Omental fat pad (tissue), 4 donors: ENCODE measurements at places on chromosomes 7 and 10. TPM values are rescaled to one million over a fixed set of nuclear protein-coding genes. Genes with fewer than 3 reads are reported as not detected.

Gene TCAF2
- 1.9 TPM for total RNA-seq

Gene IL15RA
- 33.3 TPM for total RNA-seq

Gene RNF148
- total RNA-seq: 3.5 TPM

DNA sequence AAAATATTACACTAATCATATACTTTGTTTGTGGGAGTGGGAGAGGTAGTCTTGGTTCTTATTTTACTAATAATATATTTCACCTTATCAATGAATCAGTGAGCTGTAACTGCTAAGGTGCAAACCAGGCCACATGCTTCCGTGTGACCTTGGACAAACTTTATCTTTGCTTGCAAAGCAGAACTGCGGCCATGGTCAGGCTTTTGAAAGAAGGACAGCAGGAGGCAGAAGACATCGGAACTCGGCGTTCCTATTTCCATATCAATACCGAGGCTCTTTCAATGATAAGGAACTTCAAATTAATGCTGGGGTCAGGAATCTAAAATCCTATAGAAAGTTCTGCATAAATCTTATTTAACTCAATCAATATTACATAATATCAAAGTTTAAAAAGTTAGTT, 491.9 kb upstream of the PFKP start:
- no peak for DNase-seq

DNA sequence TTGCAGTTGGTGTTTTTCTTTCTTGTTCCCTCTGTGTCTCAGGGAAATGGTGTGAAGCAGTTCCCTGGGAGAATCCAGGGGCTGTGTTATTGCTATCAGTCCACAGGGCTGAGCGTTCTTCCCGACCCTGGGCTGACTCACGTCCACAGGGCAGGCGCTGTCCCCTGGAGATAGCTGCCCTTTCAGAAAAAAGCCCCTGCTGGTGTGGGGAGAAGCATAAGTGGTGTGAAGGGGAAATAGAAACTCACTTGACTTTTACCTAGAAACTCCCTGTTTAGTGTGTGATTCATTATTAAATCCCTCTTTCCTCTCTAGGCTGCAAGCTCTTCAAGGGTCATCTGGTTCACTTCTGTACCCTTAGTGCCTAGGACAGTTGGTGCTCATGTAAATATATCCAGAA, 63.3 kb upstream of the SMNDC1 start:
- DNase-seq: no peak

DNA sequence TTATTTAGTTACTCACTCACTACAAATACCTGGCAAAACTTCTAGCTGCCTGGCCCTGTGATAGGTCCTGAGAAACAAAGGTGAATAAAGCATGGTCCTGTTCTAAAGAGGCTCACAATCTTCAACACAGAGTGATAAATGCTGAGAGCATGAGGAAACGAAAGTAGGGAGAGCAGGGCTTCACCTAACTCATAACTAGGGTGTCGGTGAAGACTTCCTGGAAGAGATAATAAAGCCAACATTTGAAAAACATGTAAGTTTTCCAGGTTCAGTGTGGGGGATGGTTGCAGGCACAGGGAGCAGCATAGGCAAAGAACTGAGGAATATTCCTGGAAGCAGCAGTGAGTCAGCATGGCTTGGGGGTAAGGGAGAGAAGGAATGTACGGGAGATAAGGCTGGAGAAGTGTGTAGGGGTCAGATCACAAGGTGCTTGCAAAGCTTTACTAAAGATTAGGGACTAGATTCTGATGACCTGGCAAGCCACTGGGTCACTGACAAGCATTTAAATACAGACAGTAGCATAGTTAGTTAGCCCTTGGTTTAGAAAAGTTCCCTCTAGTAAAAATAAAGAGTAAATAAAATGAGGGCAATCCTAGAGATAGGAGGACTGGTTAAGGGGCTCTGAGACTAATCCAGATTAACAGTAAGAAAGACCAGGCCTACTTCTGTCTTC, 5.1 kb downstream of the KEL start:
- no peak for DNase-seq

DNA sequence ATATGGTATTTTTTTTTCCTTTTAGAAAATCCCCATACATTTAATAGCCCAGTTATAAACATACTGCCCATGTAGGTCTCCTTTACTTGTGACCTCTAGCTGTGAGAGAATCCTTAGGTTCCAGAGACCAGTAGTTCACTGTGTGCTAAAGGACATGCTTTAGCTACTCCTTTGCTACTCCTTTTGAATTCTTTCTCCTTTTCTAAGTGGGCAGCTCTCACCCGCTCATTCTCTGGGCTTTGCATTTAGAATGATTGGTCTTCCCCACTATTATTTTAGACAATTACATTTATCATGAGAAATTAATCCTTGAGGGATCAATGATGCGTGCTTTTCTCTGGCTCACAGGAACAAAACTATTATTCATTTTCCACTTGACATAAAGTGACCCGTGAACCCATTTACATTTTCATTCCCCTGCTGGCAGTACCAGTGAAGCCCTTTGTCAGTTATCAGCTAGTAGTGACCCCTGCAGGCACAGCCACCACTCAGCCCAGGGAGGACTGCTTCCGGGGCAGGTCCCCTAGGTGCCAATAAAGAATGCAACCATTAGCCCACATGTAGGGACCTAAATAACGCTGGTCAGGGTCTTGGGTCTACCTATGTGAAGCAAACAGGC, 844.3 kb downstream of the CNTNAP2 start:
- DNase-seq: no peak
